Naive thymus-derived CD8-positive, alpha-beta T cell (primary cell): ENCODE measurements at places on chromosomes 16 and 17. TPM values are rescaled to one million over a fixed set of nuclear protein-coding genes. Genes with fewer than 3 reads are reported as not detected.

- no peak for DNase-seq
Measured at GRCh38 chr17:57808882-57809281, 41.0 kb downstream of the MRPS23 start.

DNA sequence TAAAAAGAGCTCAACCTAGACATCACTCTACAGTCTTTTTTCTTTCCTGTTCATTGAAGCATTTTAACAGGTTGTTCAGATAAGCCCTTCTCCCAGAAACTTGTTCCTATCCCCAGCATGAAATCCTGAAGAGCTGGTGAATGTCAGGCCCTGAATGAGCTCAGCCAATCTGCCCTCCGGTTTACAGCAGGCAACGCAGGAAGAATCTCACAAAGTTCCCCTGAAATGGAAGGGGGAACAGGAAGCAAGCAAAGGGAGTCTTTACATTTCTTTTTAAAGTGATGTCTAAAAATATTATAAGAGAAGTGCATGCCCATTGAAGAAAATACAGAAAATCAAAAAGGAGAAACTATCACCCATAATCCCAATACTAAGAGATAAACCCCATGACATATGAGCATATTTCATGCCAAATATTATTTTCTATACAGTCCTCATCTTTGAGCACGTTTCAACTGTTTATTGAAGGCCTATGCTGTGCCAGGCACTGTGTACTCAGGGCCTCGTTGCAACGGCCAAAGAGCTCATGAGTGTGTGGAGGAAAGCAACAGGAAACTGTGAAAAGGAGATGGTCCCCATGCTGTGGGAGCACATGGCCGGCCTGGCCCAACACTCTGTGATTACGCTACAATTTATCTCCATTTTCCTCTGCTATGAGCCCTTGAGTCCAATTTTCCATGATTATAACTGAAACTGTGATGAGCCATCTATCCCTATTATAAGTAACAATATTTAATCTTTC is 5.7 kb downstream of the TK2 start:
- DNase-seq: no peak

GRCh38 chr17:71558901-71559300 is 561.9 kb upstream of the SOX9 start:
- DNase-seq: no peak

DNA sequence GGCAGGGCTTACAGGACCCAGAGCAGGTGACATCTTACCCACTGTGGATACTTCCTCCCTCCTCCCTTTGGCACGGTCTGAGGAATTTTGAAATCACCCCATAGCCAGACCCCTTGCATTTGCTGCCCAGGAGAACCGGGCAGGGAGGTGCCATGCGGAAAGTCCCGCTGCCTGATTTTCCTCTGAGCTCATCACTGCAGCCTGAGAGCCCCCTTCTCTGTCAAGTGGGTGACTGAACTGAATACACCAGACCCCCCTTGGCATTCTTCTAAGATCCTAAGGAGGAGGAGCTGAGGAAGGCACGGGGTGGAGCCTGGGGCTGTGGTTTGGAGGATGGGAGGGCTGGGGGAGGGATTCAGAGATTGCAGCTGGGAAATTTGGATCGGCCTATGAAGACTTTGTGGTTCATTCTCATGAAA is 173.4 kb downstream of the RAB11FIP4 start:
- DNase-seq: no peak

DNA sequence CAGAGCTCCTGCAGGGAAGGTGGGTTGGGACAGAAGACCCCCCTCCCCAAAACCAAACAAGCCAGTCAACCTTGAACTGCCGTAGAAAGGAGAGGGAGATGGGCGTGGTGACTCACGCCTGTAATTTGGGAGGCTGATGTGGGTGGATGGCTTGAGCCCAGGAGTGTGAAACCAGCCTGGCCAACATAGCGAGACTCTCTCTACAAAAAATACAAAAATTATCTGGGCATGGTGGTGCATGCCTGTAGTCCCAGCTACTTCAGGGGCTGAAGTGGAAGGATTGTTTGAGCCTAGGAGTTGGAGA is 42.1 kb downstream of the NT5M start:
- DNase-seq: no peak

CDRT15 gene
- not detected for polyA plus RNA-seq

KRT25 gene
- not detected for polyA plus RNA-seq

ADGRG3 gene
- not detected for polyA plus RNA-seq
